ENCODE measurements at places on chromosomes 3 and 15. TPM values are rescaled to one million over a fixed set of nuclear protein-coding genes. Genes with fewer than 3 reads are reported as not detected.
A peak's percentile ranks its signal among the peaks of the same experiment; 100 is the strongest.

GRCh38 chr3:97822359-97822775 lies 556 bp downstream of the CRYBG3 start:
- peak; percentile 75 for DNase-seq

Gene CYFIP1
- total RNA-seq = 101 TPM

GRCh38 chr15:34109797-34110663 lies 8.1 kb downstream of the PGBD4 start:
- no peak for DNase-seq

DNA sequence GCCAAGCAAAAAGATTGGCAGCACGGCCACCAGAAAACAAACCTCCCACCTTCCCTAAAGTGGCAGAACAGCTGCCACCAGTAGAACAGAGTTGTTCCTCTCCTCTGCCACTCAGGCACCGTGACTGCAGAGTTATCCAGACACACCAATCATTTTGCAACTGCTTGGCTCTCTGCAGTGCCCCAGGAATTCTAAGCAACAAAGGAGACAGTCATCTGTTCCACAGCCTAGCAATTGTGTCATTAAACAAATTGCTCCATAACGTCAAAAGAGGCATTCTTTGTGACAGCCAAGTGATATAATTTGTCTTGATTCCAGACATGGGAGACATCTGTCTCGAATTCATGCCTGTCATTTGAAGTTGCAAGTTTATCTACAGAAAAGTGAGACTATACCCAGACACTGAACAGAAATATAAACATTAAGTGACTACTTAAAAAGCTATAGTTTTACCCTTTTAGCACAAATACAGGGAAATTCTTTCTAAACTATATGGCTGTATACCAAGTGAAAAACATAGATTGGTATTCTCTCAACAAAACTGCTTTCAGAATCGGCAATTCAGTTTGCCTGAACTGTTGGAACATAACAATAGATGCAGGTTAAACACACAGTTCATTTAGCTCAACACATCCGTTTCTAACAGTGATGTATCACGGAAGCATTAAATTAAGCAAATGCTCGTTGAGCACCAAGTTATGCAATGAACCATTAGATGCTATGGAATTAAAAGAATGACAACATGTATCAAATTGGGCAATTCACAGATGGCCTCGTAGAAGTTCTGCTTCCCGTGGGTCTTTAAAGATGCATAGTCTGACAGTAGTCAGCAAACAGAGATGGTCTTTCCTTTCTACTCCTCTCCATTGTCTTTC lies 281.3 kb downstream of the FGF12 start:
- DNase-seq = no peak

DNA sequence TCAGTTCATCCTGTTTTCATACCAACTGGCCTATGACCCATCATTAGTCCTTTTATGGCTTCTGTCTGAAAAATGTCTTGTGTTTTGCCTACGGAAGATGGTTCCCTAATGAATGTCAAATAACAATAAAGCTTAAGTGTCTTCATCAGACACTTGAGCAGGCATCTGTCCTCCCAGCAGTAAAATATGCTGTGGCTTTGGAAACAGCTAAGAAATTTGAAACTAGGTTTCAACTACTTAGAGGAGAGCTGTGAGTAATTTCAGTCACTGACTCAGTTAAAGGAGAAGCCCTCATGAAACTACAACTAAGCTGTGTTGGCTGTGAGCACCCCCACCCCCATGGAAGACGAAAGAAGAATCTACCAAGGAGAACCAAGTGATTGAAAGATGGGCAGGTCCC lies 409.4 kb upstream of the PPP2R3A start:
- no peak for DNase-seq
